ENCODE measurements at places on chromosomes 16 and 17.

DNA sequence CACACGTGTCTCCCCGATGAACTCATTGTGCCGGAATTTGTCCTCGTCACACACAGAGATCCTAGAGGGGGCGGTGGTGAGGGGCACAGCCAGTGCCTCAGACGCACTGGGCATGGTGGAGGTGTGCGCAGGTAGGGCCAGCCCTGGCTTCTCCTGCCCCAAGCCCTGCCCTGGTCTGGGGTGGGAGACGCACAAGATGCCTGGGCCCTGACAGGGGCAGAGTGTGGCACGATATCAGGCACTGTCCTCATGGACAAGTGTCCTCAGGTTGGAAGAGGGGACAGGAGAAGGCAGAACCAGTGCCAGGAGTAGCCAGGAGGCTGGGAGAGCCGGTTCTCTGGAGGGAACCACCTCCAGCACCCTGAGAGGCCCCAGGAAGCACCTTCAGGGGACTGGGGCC lies 20.0 kb downstream of the DOC2B start:
- DNase-seq, result no peak

DNA sequence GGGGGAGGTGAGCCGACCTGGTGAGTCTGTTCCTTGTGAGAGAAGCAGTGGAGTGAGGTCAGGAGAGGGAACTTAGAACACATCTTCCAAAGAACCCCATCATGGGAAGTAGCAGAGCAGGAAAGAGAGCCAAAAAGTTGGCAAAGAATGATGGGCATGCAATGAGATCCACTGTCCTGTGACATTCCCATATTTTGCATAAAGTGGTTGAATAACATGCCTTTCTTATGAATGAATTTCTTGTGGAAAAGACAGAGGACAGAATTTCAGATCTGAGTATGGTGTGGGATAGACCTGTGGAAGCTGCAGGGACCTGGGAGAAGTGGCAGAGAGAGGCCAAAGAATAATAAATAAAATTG lies 41.3 kb downstream of the TMEM100 start:
- DNase-seq, result no peak

GRCh38 chr17:31673076-31673475 lies 186.0 kb downstream of the COPRS start:
- DNase-seq, result no peak

GRCh38 chr16:35574454-35575431 lies 2115.3 kb downstream of the TP53TG3F start:
- DNase-seq, result no peak

- no peak for DNase-seq
These were observed 21.6 kb upstream of the PHOSPHO1 start for GRCh38 chr17:49252148-49252695.

DNA sequence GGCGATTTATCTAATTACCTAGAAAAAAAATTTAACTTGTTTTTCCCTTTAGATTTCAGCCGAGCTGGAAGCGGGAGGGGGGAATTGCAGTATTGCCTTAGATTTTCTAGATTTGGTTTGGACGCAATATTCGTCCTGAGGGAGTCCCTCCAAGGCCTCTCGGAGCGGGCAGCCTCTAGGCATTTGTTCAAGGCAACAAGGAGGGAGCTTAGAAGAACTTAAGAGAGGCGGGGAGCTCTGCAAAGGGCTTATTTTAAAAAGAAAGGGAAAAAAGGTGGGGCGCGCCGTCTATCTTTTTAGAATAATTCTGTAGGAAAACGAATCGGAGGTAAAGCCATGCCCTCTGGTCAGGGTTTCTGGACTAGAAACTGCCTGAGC lies 407 bp upstream of the TMEM94 start:
- no peak for DNase-seq

GRCh38 chr17:68437979-68438822 lies 19.1 kb downstream of the WIPI1 start:
- DNase-seq, result no peak

DNA sequence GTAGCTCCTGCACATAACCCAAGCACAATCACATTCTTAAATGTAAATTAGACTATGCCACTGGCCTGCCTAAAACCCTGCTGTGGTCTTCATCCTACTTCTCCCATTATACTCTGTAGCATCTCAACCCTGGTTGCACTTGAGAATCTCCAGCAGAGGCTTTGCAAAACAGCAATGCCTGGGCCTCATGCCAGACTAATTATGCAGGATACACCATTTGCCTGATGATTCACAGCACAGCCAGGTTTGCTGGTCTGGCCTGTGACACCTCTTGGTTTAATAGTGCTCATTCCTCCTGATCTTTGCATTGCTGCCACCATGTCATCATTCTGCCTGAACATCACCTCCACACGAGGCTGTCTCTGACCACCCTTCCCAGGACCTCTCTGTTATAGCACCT lies 491.9 kb upstream of the TOM1L1 start:
- DNase-seq, result no peak

GRCh38 chr16:10761373-10761772 lies 17.7 kb downstream of the NUBP1 start:
- no peak for DNase-seq

DNA sequence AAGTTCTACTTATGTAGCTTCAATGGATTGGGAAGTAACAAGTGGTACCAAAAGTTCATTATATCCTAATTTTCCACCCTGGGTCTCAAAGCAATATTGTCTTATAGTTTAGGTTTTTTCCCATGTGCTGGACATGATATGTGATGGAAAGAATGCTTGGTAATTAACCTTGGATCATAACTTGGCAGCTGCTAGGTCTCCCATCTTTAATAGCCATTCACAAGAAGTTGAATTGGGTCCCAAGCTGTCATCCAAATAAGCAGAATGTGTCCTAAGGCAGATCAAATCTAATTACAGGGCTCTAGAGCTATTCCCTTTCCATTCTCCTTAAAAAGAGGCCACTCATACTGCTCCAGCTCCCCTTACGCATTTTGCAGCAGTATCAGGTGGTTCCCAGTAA lies 44.7 kb upstream of the KCNJ16 start:
- DNase-seq, result no peak

GRCh38 chr16:23902748-23903414 lies 67.1 kb downstream of the PRKCB start:
- DNase-seq, result no peak

DNA sequence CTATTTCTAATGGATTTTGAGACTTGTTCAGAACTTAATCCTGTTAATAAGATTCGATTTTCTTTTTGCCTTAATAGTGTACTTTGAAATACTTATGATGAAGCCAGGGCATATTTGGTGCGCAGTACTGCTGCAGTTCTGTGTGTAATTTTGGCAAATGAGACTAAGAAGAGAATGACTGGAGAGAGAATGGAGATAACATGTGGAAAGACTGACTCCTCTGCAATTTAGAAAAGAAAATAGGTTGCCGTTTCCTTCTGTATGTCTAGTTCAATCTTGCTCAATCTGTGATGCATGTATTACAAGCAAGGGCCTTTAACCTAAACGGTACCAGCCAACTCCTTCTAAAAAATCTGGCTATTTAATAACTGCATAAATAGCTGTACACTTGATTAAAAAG lies 285.1 kb upstream of the CDH11 start:
- no peak for DNase-seq

GRCh38 chr17:3030096-3030495 lies 33.3 kb downstream of the OR1D5 start:
- DNase-seq, result no peak

- peak; percentile 92 for DNase-seq
These were observed 9.9 kb upstream of the RAP1GAP2 start for GRCh38 chr17:2786176-2786881.

DNA sequence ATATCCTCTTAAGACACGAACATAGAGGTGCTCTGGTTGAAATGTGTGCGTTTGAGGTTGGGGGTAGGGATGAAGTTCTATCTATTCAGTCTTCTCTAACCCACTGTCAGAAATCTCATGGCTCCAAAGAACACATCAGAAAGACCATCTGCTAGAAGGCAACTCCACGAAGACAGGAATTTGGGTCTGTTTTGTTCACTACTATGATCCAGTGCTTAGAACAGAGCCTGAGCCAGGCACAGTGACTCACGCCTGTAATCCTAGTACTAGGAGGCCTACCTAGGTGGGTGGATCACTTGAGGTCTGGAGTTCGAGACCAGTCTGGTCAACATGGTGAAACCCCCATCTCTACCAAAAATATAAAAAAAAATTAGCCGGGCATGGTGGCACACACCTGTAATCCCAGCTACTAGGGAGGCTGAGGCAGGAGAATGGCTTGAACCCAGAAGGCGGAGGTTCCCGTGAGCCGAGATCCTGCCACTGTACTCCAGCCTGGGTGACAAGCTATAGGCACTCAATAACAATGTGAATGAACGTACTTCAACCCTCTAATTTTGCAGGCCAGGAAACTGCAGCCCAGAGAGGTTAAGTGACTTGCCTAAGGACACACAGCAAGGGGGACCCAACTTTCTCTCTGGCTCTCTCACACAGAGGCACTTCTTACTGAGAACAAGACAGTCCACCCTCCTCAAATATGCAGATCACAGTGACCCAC lies 2.3 kb downstream of the CASKIN2 start:
- DNase-seq, result no peak

DNA sequence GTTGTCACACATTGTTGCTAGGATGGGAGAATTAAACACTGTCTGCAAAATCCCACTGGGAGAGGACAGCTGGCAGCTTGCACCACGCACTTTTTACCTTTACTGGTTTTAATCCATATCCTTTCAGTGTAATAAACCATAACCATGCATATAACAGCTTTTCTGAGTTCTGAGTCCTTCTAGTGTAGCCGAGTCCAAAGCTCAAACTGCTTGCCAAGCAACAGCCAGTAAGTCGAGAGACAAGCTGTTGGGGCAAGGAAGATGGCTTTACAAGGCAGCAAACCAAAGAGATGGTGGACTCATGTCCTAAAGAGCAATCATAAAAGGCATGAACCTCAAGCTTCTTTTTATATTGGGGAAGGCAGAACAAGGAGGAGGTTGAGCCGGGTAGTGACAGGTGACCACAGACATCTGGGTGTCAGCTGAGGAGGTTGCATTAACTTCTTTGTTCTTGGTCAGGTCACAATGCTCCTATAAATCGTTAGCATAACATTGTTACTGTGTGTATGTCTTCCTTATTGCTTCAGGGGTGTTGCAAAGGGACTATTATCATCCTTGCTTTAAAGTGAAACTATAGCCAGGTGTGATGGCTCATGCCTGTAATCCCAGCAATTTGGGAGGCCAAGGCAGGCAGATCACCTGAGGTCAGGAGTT lies 7.3 kb upstream of the CD300H start:
- no peak for DNase-seq

- DNase-seq, result no peak
These were observed 787 bp downstream of the PRKAR1A start for GRCh38 chr17:68512960-68513474.

- DNase-seq, result no peak
These were observed 8.2 kb upstream of the DHX8 start for GRCh38 chr17:43475494-43476089.

- no peak for DNase-seq
These were observed 127.1 kb downstream of the ENGASE start for GRCh38 chr17:79201536-79202227.

DNA sequence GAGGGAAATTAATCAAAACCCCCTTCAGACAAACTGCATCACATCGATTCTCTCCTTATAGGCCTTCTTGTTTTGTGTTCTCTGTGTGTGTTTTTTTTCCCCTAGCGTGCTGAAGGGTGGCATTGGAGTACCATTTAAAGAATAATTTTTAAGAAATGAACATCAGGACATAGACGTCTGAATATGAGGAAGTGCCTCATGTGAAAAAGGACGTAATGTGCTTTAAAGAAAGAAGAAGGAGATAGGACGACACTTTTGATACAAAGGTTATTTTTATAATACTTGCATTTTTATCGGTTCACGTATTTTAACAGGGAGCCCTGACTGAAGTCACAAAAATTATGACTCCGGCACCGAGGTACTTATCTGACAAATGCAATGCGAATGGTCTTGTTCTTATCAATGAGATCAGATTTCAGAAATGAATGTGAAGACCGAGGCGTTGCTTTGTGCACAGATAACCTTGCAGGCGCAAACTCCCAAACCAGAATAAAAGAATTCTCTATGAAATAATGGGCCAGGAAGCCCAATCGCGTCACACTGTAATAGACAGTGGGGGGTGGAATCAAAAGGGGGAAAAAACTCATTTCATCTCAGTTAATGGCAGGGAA lies 606.3 kb downstream of the MAF start:
- DNase-seq, result no peak

- DNase-seq, result peak; percentile 57
These were observed 972 bp downstream of the RSAD1 start for GRCh38 chr17:50479522-50480141.

DNA sequence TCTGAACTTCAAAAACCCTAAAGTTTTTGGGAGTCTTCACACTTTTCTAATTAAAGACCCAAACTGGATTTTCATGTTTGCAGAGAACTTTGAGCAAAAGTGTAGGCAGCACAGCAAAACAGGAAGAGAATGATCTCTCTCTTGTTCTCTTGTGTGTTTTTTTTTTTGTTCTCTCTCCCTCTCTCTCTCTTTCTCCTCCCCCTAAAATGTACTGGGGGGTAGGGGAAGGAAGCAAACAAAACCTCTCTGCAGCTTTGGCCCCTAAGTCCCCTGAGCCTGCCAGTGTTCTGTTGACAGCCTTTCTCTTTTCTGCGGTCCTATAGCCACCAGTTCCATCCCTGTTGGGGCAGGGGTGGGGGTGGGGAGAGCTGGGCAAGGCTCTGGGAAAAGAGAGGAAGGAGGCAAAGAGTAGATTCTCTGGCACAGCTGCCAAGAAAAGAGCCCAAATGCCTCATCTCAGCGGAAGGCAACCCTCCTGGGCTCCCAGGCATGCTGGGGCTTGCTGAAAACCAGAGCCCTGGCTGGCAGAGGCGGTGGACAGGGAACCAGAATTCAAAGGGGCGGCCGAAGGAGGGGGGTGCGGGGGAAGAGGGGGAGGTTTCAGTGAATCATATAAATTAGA lies 295.3 kb downstream of the SOX9 start:
- DNase-seq, result no peak

GRCh38 chr16:66199189-66199588 lies 167.3 kb upstream of the CDH5 start:
- DNase-seq, result no peak

GRCh38 chr17:63573634-63574033 lies 23.4 kb downstream of the DCAF7 start:
- no peak for DNase-seq

GRCh38 chr16:72286936-72287620 lies 115.1 kb upstream of the PMFBP1 start:
- no peak for DNase-seq

GRCh38 chr16:12341966-12342365 lies 365.4 kb downstream of the SNX29 start:
- no peak for DNase-seq

DNA sequence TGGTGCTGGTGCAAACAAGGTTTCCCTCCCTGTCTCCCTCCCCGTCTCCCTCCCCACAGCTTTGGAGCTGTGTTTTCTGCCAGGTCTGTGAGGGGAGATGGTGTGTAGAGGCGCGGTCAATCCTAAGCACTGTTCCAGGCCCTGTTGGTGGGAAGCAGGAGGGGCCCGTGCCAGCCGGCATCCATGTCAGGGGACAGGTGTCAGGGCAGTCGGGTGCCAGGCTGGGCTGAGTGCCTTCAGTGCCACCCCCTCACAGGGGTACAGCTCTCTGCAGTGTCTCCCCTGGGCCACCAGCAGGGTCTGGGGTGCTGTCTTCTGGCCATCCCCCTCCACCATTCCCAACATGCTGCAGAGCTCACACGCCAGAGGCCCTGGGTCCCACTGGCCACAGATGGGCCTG lies 73.6 kb downstream of the KLHDC4 start:
- DNase-seq, result no peak

- no peak for DNase-seq
These were observed 7.4 kb downstream of the SNX20 start for GRCh38 chr16:50673496-50674275.

All from H1 (cell line).